Subcutaneous preadipocyte (primary cell): ENCODE measurements at places on chromosomes 16 and 17. TPM values are rescaled to one million over a fixed set of nuclear protein-coding genes. Genes with fewer than 3 reads are reported as not detected.

MATCAP1 gene
- 12.9 and 17.8 TPM in 2 replicates for total RNA-seq

SREBF1 gene
- total RNA-seq, result 104 and 124 TPM in 2 replicates

MYH2 gene
- not detected in 2 replicates for total RNA-seq

SLC47A1 gene
- 2.2 and 5.1 TPM in 2 replicates for total RNA-seq

KRT31 gene
- total RNA-seq, result not detected in 2 replicates
